Activated B cell treated with CpG ODN at 0.5 μM for 24 hours (primary cell): ENCODE measurements at places on chromosomes 3 and 15.
A peak's percentile ranks its signal among the peaks of the same experiment; 100 is the strongest.

DNA sequence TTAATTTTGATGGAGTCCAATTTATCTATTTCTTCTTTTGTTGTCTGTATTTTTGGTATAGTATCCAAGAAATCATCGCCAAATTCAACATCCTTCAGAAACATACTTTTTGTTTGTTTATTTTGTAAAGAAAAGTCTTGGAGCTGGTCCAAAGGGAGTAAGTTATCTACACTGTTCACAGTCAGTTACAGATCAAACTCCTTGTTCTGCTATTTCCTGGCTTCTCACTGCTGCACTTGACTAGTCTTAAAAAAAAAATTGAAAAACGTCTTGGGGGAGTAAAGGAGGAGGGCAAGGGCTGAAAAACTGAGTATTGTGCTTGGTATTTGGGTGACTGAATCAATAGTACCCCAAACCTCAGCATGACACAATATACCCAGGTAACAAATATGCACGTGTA lies 105.6 kb downstream of the NFKBIZ start:
- H3K36me3 ChIP-seq: no peaks in the 10 kb centered on the region
- no peak for DNase-seq
- H3K4me1 ChIP-seq: peaks cover 13% of the 10 kb centered on the region
- H3K4me3 ChIP-seq: no peak overlapping the region

- H3K4me3 ChIP-seq: no peak overlapping the region
- H3K27ac ChIP-seq: no peak overlapping the region
- peaks cover 2% of the 10 kb centered on the region for H3K4me1 ChIP-seq
- H3K27me3 ChIP-seq: peaks cover 18% of the 10 kb centered on the region
Observed at GRCh38 chr3:150248116-150248887, 159.8 kb upstream of the TSC22D2 start.

DNA sequence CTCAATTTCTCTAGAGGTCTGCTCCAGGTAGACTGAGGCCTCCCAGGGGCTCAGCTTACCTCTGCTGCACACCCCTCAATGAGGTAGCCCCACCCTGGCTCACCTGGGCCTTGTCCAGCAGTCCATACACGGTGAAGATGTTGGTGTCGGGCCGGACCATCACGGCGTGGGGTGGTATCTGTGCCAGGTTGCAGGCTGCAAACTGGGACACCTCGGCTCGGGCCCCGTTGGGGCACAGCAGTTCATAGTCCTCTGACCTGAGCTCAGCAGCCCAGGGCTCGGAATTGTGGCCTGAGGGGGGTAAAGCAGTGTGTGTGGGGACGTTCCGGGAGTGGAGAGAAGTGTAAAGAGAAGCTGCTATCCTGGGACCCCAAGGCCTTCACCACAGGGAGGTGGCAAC lies 23.2 kb downstream of the MELTF start:
- no peak for DNase-seq
- no peak overlapping the region for H3K27ac ChIP-seq
- H3K4me1 ChIP-seq: peaks cover 11% of the 10 kb centered on the region
- H3K27me3 ChIP-seq: peaks cover 7% of the 10 kb centered on the region
- H3K4me3 ChIP-seq: no peak overlapping the region

GRCh38 chr3:13040361-13041074 lies 32.7 kb downstream of the IQSEC1 start:
- peak overlapping the region; percentile 81 for H3K27ac ChIP-seq
- DNase-seq: peak; percentile 50
- H3K4me1 ChIP-seq: peaks cover 37% of the 10 kb centered on the region
- no peak overlapping the region for H3K4me3 ChIP-seq
- H3K27me3 ChIP-seq: no peaks in the 10 kb centered on the region
- peaks cover 12% of the 10 kb centered on the region for H3K36me3 ChIP-seq

GRCh38 chr3:123660900-123661299 lies 76.0 kb upstream of the HACD2 start:
- H3K4me1 ChIP-seq: no peaks in the 10 kb centered on the region
- H3K36me3 ChIP-seq: peaks cover 2% of the 10 kb centered on the region
- no peak overlapping the region for H3K4me3 ChIP-seq

GRCh38 chr3:36447061-36447460 lies 66.8 kb downstream of the STAC start:
- no peaks in the 10 kb centered on the region for H3K36me3 ChIP-seq
- no peaks in the 10 kb centered on the region for H3K27me3 ChIP-seq
- DNase-seq: no peak
- no peak overlapping the region for H3K27ac ChIP-seq

DNA sequence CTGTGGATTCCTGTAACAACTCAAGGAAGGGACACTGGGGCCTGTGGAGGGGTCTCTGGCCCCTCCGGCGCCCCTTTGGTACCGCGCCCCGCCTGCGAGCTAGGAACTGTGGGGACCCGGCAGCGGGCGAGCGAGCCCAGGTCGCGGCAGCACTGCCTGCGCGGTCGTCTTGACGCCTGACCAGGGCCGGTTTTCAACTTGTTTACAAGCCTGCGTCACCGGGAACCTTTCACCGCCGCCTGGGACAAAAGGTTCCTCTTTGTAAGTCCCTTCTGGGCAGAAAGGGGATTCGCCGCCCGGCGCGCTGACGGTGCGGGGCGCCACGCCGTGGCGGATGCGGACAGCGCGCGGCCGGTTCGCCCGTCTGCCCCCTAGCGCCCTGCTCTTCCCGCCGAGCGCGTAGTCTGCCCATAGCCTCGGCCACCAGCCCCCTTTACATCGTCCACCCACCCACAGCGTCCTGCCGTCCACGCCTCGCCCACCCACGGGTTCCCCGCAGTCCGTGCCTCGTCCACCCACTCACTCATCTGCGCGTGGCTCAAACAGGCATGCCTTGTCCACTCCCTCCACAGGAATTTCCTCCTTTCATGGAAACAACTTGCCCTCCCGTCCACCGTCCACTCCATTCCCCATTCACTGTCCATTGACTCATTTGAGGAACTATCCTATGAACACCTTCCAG lies 5.5 kb upstream of the CFAP100 start:
- peak; percentile 50 for DNase-seq
- peaks cover 15% of the 10 kb centered on the region for H3K4me1 ChIP-seq
- H3K36me3 ChIP-seq: no peaks in the 10 kb centered on the region
- peaks cover 46% of the 10 kb centered on the region for H3K27me3 ChIP-seq
- H3K27ac ChIP-seq: no peak overlapping the region

DNA sequence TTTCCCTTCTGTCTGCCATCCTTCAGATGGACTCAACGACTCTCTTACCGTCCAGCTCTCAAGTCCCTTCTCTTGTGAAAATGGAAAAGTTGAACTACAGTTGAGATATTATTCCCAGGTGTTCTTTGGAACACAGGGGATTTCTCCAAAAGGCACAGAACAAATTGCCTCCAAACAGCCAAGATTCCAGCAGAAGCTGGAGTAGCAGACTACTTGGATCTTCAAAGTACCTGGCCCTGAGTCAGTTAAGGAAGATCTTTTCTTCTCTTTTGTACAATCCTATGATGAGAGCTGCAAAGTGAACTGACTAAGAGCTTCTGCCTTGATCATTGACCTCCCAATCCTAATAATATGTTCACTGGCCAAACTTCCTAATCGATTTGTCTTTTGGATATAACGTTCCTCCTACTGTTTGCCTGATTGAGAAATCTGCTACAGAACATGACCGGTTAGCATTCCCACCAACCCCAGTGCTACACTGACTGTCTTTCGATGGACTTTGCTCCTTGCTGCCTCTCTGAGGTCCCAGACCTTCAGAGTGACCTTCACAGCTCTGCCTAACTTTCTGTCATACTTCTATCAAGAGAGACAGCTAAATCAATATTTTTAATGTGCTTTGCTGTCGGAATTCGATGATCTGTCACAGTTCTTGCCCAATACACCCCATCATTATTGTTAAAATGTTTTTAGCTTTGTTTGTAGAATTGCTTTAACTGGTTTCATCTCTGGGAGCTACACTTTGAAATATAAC lies 21.9 kb downstream of the PAQR9 start:
- H3K36me3 ChIP-seq: no peaks in the 10 kb centered on the region
- no peak for DNase-seq
- H3K4me3 ChIP-seq: no peak overlapping the region
- H3K27ac ChIP-seq: no peak overlapping the region
- H3K27me3 ChIP-seq: peaks cover 5% of the 10 kb centered on the region
